ENCODE measurements at places on chromosomes 12 and 14. TPM values are rescaled to one million over a fixed set of nuclear protein-coding genes. Genes with fewer than 3 reads are reported as not detected.

RASSF9 gene
- polyA plus RNA-seq, result 0.10 TPM

LETMD1 gene
- 64.6 TPM for polyA plus RNA-seq

ARMH4 gene
- polyA plus RNA-seq, result 8.0 TPM

RIMBP2 gene
- 15.0 TPM for polyA plus RNA-seq

TOMM20L gene
- polyA plus RNA-seq, result not detected

GRCh38 chr14:60723116-60723906 lies 840 bp downstream of the SIX4 start:
- DNase-seq, result peak; percentile 40

GRCh38 chr12:27615331-27615891 lies 80.8 kb upstream of the REP15 start:
- no peak for DNase-seq

DNA sequence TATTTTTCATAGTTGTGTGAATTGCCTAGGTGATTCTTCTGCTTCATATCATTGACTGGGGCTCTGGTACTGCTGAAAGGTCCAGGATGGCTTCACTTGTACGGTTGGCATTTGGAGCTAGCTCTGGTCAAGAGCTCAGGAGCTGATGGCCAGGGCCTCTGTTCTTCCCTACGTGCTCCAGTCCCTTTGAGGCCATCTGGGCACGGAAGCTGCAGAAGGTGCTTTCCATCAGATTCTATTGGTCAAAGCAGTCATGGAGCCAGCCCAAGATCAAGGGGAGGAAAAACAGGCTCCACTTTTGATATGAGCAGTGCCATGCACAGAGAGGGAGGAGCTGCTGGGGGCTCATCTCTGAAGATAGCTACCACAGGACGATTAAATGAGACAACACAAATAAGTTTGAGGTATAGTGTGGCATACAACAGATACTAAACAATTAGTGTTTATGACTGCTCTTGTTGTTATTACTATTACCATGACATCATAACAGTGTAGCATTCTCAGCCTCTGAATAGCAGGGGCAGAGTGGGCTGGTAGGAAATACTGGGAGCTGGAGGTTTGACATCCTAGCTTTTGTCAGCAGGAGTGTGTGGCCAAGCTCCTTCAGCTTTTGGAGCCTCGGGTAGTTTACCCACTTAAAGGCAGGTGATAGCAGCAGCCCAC lies 10.4 kb downstream of the KRT83 start:
- no peak for DNase-seq

- DNase-seq, result peak; percentile 38
These were observed 26.0 kb upstream of the LHX5 start for GRCh38 chr12:113497693-113498092.

GRCh38 chr12:12528361-12529270 lies 34.0 kb downstream of the DUSP16 start:
- peak; percentile 17 for DNase-seq
